Activated T-cell treated with anti-CD3 and anti-CD28 coated beads for 1 hour (primary cell): ENCODE measurements at places on chromosomes 11 and 22.

GRCh38 chr11:45881708-45882368, 3.6 kb upstream of the MAPK8IP1 start:
- DNase-seq, result no peak

- DNase-seq, result no peak
These were observed 373.2 kb downstream of the LUZP2 start for GRCh38 chr11:24870048-24870447.

- DNase-seq, result no peak
These were observed 48.5 kb upstream of the SOX6 start for GRCh38 chr11:16404781-16405285.

DNA sequence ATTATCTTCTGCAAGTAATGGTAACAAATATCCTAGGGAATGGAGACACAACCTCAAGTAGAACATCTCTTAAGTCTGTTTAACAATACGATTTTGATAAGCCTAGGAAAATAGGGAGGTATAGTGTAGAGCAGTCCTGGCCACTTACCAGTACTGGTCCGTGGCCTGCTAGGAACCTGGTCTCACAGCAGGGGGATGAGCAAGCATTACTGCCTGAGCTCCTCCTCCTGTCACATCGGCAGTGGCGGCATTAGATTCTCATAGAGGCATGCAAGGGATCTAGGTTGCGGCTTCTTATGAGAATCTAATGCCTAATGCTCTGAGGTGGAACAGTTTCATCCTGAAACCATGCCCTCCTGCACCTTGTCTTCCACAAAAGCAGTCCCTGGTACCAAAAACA, 4.4 kb downstream of the OR51V1 start:
- no peak for DNase-seq

- DNase-seq, result no peak
These were observed 99.8 kb downstream of the AASDHPPT start for GRCh38 chr11:106177311-106177710.
